Endodermal cell (in vitro differentiated cells): ENCODE measurements at places on chromosomes 1 and 21. TPM values are rescaled to one million over a fixed set of nuclear protein-coding genes. Genes with fewer than 3 reads are reported as not detected.

The APOBEC4 gene
- not detected in 2 replicates for total RNA-seq

The ACAP3 gene
- total RNA-seq, result 23.0 to 43.5 TPM (median 42.9 TPM) in 3 replicates

- no peak for DNase-seq
Measured at GRCh38 chr1:238264951-238265350, 374.2 kb upstream of the ZP4 start.

DNA sequence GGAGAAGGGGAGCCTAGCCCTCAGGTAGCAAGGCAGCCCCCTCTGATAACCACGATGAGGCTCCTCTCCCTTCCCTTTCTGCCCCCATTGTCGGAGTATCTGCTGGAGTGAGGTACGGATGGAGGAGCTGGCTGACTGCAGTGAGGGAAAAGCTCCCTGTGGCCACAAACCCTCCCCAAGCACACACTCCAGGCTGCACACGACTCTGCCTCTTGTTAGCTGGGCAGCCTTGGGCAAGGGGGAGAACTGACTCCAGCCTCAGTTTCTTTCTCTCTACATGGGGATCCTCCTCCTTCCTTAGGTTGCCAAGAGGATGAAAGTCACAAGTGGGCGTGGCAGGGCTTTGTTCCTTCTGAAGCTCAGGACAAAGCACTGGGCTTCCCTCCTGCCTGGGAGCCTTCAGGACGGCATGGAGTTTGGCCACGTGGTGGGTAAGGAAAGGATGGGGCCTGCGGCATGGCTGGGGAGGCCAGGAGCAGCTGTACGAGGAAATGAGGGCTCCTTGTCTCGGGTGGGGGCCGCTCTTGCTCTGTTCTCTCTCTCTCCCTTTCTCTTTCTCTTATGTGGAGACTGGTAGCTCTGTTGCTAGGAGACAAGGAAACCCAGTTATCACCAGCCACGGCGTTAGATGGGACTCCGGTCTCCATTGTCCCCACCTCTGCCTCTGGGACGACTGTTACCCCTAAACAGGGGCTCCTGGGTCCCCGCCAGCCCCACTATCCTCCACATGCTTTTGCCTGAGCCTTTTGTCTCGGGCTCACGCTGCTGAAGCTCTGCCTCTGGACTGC, 39.7 kb downstream of the LRP8 start:
- no peak for DNase-seq
